ENCODE measurements at places on chromosomes 13 and 19.
A peak's percentile ranks its signal among the peaks of the same experiment; 100 is the strongest.

DNA sequence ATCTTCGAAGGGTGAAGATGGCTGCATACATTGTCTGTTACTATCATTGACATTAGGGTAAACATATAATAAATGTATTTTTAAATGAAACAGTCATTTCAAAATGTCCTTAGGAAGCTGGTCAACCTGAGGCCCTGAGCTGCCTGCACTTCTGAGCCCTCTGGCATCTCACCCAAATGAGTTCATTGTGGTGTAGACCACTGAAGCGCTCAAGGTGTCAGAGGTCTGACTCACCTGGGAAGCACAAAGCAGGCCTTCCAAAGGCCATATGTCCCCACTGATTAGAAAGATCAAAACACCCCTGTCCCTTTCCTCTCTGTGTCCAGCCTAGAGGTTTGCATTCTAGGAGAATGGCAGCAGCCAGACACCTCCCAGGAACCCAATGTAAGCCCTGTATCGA lies 59.6 kb downstream of the COL4A2 start:
- H3K4me1 ChIP-seq, result peaks cover 32% of the 10 kb centered on the region
- no peak for DNase-seq
- H3K27me3 ChIP-seq, result no peaks in the 10 kb centered on the region
- H3K36me3 ChIP-seq, result peaks cover 18% of the 10 kb centered on the region
- H3K27ac ChIP-seq, result no peak overlapping the region

DNA sequence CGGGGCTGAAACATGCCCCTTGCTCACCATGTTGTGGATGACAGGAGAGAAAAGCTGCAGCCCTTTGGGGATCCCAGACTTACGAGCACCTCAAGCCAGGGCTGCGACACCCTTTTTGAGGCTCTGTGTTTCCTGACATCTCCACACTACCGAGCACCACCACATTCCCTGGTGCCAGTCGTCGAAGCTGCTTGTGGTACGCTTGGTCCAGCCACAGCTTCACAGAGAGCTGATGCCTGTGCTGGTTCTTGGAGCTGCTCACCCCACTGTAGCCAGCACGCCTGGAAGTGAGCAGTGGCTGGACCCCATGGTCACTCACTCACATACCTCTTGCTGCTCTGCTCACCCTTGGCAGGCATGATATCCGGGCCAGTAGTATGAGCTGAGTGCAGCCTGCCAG lies 367.5 kb downstream of the SLITRK6 start:
- no peak for DNase-seq
- H3K36me3 ChIP-seq, result no peaks in the 10 kb centered on the region
- H3K4me3 ChIP-seq, result no peak overlapping the region
- H3K4me1 ChIP-seq, result peaks cover 8% of the 10 kb centered on the region
- H3K27ac ChIP-seq, result no peak overlapping the region

DNA sequence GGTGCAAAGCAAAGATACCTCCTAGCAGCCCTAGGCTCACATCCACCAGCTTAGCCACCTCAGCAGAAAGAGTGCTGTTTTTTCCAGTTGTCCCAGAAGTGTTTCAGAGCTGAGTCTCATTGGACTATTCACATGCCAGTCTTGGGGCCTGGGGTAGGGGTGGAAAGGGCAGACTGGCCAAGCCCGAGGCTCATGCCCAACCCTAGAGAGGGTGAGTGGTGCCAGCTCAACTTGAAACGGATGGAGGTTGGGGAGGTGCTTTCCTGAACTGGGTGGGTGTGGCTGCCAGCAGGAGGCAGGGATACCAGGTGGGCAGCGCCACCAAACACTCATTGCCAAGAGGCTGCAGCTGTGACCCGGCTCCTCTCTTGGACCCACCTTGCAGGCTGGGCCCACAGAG lies 116.9 kb downstream of the DPF1 start:
- no peak for DNase-seq
- H3K4me3 ChIP-seq, result no peak overlapping the region
- no peaks in the 10 kb centered on the region for H3K27me3 ChIP-seq
- H3K27ac ChIP-seq, result no peak overlapping the region
- H3K36me3 ChIP-seq, result peaks cover 30% of the 10 kb centered on the region

DNA sequence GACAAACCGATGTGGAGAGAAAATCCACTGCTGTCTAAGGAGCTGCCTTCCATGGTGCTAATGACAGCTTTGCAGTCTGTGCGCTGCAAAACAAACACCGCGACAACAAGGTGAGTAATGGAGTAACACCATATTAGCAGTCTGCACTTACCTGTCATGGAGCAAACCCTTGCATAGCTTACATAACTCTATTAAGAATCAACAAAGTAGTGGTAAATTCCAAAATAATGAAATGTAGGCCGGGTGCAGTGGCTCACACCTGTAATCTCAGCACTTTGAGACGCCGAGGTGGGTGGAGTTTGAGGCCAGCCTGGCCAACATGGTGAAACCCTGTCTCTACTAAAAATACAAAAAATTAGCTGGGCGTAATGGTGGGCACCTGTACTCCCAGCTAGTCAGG lies 56.2 kb downstream of the PARP4 start:
- no peak overlapping the region for H3K4me3 ChIP-seq
- no peak overlapping the region for H3K27ac ChIP-seq
- H3K27me3 ChIP-seq, result no peaks in the 10 kb centered on the region
- peaks cover 4% of the 10 kb centered on the region for H3K4me1 ChIP-seq

- H3K27ac ChIP-seq, result no peak overlapping the region
- DNase-seq, result no peak
- no peak overlapping the region for H3K4me3 ChIP-seq
- peaks cover 11% of the 10 kb centered on the region for H3K4me1 ChIP-seq
- H3K27me3 ChIP-seq, result no peaks in the 10 kb centered on the region
Observed at GRCh38 chr13:84655677-84656076, 773.4 kb upstream of the SLITRK1 start.

GRCh38 chr13:21435687-21436151 lies 23.4 kb downstream of the ZDHHC20 start:
- H3K4me1 ChIP-seq, result no peaks in the 10 kb centered on the region
- H3K27ac ChIP-seq, result peak overlapping the region; percentile 66
- H3K36me3 ChIP-seq, result peaks cover 40% of the 10 kb centered on the region

- no peak for DNase-seq
- no peaks in the 10 kb centered on the region for H3K4me1 ChIP-seq
- H3K36me3 ChIP-seq, result no peaks in the 10 kb centered on the region
- no peaks in the 10 kb centered on the region for H3K27me3 ChIP-seq
- H3K4me3 ChIP-seq, result no peak overlapping the region
Observed at GRCh38 chr13:89627996-89628395, 1719.5 kb upstream of the MIR17HG start.

GRCh38 chr13:85724546-85725432 lies 74.4 kb downstream of the SLITRK6 start:
- H3K4me1 ChIP-seq, result no peaks in the 10 kb centered on the region
- no peaks in the 10 kb centered on the region for H3K36me3 ChIP-seq
- H3K4me3 ChIP-seq, result no peak overlapping the region
- no peak overlapping the region for H3K27ac ChIP-seq
- no peaks in the 10 kb centered on the region for H3K27me3 ChIP-seq

- H3K27me3 ChIP-seq, result no peaks in the 10 kb centered on the region
- no peak overlapping the region for H3K4me3 ChIP-seq
Observed at GRCh38 chr13:26037302-26037701, 14.5 kb downstream of the SHISA2 start.

GRCh38 chr13:77235456-77236022 lies 91.4 kb downstream of the MYCBP2 start:
- H3K4me3 ChIP-seq, result no peak overlapping the region
- H3K27me3 ChIP-seq, result no peaks in the 10 kb centered on the region
- no peak overlapping the region for H3K27ac ChIP-seq
- peaks cover 15% of the 10 kb centered on the region for H3K36me3 ChIP-seq
- no peak for DNase-seq

DNA sequence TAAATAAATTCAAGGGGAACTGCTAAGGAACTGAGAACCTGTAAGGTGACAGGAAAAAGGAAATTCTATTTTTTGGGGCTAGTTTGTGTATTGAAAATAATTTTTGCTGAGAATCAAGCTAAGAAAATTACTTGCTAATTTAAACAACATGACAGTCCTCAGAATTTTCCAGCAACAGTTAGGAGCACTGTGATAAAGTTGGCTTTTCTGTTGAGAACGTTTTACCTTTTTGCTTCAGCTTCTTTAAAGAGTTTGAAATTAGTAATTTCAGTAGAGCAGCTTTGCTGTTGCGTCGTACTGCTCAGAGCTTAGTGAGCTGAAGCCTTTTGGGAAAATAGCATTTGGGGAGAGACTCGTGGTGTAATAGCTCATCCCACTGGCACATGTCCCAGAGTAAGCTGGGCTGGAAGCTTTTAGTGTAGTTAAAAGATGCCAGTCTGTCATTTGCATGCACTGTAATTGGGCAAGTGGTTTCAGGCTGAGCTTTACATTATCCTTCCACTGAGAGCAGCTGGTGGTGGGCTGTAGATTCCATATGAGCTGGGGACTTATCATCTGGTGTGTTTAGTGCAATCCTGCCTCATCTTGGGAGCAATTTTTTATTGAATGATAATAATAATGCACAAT lies 69.8 kb downstream of the LRCH1 start:
- no peaks in the 10 kb centered on the region for H3K27me3 ChIP-seq
- H3K4me3 ChIP-seq, result no peak overlapping the region
- no peak overlapping the region for H3K27ac ChIP-seq
- H3K36me3 ChIP-seq, result peaks cover 3% of the 10 kb centered on the region

DNA sequence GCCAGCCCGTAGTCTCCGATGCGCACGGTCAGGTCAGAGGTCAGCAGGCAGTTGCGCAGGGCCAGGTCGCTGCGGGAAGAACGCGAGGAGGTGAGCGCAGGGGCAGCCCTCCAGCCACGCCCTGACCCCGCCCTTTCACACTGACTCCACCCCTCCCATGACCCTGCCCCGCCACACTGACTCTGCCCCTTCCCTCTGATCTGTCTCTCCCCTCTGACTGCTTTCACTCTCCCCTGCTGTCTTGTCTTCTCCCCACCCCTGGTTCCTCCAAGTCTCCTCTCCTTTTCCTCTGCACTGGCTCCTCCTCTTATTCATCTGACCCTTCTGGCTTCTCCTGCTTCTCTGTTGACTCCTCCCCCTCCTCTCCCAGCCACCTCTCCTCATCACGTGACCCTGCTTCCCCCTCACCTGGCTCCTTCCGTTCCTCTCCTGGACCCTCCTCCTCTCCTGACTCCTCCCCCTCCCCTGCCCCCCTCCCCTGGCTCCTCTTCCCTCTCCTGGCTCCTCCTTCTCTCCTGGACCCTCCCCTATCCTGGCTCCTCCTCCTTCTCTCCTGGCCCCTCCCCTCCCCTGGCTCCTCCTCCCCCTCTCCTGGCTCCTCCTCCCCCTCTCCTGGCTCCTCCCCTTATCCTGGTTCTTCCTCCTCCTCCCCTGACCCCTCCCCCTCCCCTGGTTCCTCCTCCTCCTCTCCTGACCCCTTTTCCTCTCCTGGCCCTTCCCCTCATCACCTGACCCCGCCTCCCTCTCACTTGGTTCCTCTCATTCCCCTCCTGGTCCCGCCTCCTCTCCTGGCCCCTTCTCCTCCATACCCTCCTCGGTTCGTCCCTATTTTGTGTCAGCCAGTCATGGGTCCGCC lies 9.9 kb downstream of the LMTK3 start:
- peak overlapping the region; percentile 95 for H3K4me3 ChIP-seq
- H3K27ac ChIP-seq, result peak overlapping the region; percentile 95
- no peaks in the 10 kb centered on the region for H3K27me3 ChIP-seq
- DNase-seq, result no peak

- H3K36me3 ChIP-seq, result no peaks in the 10 kb centered on the region
- peaks cover 12% of the 10 kb centered on the region for H3K27me3 ChIP-seq
- DNase-seq, result no peak
Observed at GRCh38 chr13:30679483-30680330, 55.6 kb upstream of the ALOX5AP start.

DNA sequence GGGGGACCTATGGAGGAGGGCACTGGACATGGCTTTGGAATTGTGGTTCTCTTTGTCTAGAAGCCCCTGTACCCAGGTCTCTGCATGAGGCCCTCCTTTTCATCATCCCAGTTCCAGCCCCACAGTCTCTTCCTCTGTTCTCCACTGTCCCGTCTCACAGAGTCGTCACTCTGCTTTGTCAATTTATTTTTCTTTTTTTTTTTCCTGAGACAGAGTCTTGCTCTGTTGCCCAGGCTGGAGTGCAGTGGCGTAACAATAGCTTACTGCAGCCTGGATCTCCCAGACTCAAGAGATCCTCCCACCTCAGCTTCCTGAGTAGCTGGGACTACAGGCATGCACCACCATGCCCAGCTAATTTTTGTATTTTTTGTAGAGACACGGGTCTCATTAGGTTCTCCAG lies 619 bp upstream of the EXOC3L2 start:
- H3K36me3 ChIP-seq, result no peaks in the 10 kb centered on the region
- H3K27ac ChIP-seq, result no peak overlapping the region
- DNase-seq, result no peak
- H3K27me3 ChIP-seq, result peaks cover 20% of the 10 kb centered on the region

DNA sequence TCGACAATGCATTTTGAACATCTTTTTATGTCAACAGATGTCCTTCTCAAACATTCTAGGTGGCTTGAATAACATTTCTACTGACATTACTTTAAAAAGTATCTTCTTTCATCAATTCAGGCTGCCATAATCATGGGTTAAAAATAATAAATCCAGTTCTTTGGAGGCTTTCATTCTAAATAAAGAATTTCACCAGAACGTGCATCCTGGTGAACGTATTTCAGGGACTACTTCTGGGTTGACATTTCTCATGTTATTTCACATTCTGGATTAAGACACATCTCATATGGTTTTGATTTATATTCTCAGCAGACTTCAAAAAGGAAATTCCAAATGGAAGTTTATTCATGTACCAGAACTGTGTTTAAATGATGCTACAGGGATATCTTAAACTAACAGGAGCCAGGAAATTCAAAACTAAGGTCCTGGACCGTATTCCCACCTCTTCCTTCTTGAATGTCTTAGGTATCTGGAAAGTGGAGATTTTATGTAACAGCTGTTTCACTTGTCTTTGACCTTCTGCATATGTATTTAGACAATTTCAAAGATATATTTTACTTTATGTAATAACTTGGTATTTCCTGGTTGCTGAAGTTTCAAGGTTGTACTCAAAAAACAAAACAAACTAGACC lies 107.2 kb downstream of the STARD13 start:
- H3K4me3 ChIP-seq, result no peak overlapping the region
- H3K27me3 ChIP-seq, result no peaks in the 10 kb centered on the region
- no peak overlapping the region for H3K27ac ChIP-seq
- H3K36me3 ChIP-seq, result peaks cover 8% of the 10 kb centered on the region

DNA sequence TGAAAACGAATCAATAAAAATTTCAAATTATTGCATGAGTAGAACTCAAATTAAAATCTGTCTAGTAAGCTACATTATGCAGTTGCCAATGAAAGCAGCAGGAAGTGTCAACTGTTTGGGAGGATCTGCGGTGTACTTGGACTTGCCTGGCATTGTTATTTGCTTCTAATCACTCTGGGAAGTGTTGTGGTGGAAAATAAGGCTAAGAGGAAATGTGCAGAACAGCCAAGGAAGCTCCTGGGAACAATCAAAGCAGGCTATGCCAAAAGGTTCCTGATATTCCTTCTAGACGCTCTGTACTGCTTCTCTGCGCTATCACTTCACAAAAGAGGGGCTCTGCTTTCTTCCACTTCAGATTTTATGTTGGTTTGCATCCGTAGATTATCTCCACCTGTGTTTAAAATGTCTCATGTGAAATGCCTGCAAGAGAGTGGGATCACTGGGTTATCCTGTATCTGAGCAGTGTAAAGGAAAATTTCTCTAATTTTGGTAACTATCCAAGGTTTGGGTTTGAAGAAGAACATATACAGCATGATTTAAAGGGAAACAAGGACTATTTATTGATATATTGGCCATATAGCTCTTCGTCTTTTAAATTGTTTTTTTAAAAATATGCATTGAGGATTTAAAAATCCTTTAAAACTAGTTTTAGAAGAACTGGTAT lies 182.7 kb upstream of the CSNK1A1L start:
- no peak for DNase-seq
- no peaks in the 10 kb centered on the region for H3K36me3 ChIP-seq
- no peak overlapping the region for H3K4me3 ChIP-seq
- no peak overlapping the region for H3K27ac ChIP-seq
- no peaks in the 10 kb centered on the region for H3K27me3 ChIP-seq
- no peaks in the 10 kb centered on the region for H3K4me1 ChIP-seq

GRCh38 chr13:102309110-102309509 lies 92.7 kb downstream of the FGF14 start:
- peaks cover 11% of the 10 kb centered on the region for H3K27me3 ChIP-seq
- DNase-seq, result no peak
- H3K27ac ChIP-seq, result no peak overlapping the region
